ENCODE measurements at places on chromosomes 7 and 10.

DNA sequence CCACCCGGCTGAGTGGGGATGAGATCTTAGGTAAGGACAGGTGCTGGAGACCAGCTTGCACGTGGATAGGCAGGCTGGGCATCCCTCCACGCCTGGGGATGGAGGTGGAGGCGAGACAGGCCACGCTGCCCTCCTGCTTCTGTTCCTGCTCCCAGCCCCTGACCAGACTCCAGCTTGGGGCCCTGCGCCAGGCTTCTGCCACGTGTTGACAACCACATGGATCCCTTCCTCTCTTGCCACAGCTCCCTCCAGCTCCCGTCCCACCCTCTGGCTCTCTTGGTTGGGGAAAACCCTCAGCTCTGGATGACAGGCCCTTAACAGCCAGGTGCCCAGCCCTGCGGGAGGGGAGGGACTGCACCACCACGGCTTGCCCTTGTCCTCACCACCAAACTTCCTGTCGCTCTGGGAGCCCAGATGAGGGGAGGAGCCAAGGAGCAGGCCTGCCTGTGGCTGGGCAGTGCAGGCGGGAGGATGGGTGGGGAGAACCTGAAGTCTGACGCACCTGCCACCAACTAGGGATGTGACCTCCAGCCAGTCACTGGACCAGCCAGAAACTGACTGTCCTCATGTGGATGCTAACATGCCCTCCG, 36.0 kb downstream of the KCNH2 start:
- no peak for DNase-seq

DNA sequence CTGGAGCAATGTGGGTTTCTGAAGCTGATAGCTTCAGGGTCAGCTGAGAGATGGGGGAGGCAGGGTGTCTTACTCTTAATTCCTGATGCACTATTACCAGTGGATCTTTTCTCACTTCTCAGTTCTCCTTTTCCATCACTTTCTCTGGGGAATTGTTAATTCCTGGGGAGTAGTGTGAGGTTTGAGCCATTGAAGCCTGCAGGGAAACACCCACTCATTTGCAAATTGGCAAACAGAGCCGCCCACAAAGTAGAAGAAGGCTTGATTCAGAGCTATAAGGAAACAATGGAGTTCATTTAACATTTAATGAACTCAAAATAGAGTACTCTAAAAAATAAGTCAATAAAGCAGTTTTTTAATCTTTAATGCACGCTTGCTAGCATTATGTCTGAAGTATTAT, 4.3 kb upstream of the TECTB start:
- DNase-seq: no peak

GRCh38 chr7:22997871-22998518, 15.9 kb downstream of the HYCC1 start:
- no peak for DNase-seq

GRCh38 chr7:139058943-139059342, 23.1 kb upstream of the ZC3HAV1L start:
- no peak for DNase-seq
